ENCODE measurements at places on chromosomes 7 and 10. TPM values are rescaled to one million over a fixed set of nuclear protein-coding genes. Genes with fewer than 3 reads are reported as not detected.

Gene AGAP4
- 17.5 TPM for total RNA-seq

Gene TMEM236
- 4.1 TPM for total RNA-seq

Gene HOXA4
- total RNA-seq: 2.4 TPM

DNA sequence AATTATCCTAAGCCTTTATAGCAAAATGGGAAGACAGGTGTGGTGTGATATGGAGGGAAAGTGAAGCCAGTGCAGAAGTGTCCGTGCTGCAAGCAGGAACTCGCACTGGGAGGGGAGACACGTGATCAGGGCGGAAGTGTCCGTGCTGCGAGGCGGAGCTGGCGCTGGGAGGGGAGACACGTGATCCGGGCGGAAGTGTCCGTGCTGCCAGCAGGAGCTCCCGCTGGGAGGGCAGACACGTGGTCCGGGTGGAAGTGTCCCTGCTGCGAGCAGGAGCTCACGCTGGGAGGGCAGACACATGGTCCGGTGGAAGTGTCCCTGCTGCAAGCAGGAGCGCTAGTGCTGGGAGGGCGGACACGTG, 40.5 kb upstream of the PRKAR1B start:
- no peak for DNase-seq

Data from omental fat pad (tissue), 4 donors.